Activated CD4-positive, alpha-beta memory T cell treated with anti-CD3 and anti-CD28 coated beads for 36 hours (primary cell): ENCODE measurements at places on chromosomes 3 and 15. TPM values are rescaled to one million over a fixed set of nuclear protein-coding genes. Genes with fewer than 3 reads are reported as not detected.

DNA sequence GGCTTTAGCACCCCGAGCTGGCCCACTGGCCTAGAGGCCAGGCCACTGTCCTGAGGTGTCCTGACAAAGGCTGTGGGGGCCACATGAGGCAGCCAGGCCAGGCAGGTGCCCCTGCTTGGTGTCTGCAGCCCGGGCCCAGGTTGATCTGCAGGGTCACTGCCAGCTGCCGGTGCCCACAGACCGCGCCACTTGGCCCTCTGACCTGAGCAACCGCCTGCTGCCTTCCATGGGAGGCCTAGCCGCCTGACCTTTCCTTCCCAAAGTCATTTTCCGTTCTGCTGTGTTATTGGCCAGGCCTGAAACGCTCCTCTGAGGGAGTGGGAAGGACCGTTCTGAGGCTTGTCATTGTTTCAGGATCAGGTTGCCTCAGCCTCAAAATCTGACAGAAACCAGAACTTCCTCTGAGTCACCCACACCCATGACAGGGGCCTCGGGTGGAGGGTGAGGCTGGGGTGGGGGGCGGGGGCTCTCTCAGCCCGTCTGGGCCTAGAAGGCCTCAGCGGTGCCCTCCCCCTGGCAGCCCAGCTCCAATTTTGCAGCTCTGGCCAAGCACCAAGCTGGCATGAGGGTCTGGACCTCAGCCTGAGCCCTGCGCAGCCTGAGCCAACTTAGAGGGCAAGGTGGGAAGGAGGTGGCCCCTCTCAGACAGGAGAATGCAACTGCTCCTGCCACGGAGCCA is 140.7 kb upstream of the MEF2A start:
- peak; percentile 81 for DNase-seq

The CCR8 gene
- 0.48 TPM for total RNA-seq

GRCh38 chr3:169546368-169546767 is 117.1 kb downstream of the MECOM start:
- DNase-seq: no peak

The GOLGA6B gene
- not detected for total RNA-seq

The FEZF2 gene
- not detected for total RNA-seq

GRCh38 chr15:67085818-67086636 is 20.6 kb downstream of the SMAD3 start:
- DNase-seq: peak; percentile 70
